ENCODE measurements at places on chromosomes 3 and 15.

GRCh38 chr3:110881069-110881468 is 190.5 kb upstream of the NECTIN3 start:
- DNase-seq = no peak

- DNase-seq = no peak
These were observed 56.2 kb upstream of the TSEN2 start for GRCh38 chr3:12428126-12428525.

DNA sequence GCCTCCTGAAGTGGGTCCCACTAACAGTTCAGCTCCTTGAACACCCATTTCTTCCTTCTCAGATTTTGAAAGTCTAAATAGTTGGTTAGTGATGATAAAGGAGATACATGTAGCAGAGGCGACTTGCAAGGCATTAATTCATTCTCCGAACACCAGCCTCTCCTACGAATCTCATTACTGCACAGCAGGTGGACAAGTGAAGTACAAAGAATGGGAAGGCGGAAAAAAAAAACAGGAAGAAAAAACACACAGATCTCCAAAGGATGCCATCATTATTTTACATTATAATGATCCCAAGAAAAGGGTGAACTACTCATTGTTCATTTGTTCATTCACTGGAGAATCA is 276.5 kb downstream of the MAGI1 start:
- DNase-seq = no peak

DNA sequence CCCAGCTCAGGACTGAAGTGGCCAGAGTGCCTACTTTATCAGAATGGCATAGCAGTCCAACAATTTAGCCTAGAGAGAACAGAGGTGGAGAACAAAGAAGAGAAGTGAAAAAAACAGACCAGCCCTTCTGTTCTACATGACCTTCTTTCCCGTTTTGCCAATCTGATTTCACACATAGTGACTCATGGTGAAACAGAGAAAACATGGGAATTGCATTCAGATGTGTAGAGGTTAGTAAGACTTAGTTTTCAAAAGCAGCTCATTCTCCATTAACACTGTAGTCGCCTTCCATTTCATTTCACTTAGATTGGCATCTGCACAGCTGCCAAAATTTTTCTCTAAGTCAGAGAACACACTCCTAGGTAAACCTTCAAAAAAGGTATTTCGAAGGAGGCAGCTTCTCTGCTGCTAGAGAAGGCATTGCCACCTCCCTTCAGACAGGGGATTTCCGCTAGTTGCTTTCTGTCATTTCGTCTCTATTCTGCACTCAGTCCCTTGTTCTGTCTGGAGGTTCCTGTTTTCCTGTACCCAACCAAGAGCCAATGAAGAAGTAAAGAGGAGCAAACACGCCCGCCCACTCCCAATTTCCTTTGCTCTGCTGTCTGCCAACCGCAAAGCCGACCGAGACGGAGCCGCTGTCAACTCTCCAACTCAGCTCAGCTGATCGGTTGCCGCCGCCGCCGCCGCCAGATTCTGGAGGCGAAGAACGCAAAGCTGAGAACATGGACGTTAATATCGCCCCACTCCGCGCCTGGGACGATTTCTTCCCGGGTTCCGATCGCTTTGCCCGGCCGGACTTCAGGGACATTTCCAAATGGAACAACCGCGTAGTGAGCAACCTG is at the start of gene ARL6IP5:
ARL6IP5 (plus strand) TSS at position 612 of the 842 bp plus-strand sequence; CDS start at position 723, 111 bp downstream.
- DNase-seq = peak; percentile 75

DNA sequence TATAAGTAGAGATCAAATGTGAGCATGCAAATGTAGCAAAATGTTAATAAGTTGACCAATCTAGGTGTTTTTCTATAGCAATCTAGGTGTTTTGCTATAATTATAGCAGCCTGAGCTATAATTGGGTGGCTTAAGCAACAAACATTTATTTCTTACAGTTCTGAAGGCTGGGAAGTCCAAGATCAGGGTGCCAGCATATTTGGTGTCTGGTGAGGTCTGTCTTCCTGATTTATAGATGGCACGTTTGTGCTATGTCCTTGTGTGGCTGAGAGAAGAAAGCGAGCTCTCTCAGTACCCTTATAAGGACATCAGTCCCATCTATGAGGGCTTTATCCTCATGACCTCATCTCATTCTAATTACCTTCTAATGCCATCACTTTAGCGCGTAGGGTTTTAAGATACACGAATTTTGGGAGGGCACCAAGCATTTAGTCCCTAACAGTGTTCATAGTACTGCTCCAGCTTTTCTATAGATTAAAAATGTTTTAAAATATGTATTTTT is 171.1 kb downstream of the GHSR start:
- DNase-seq = no peak

GRCh38 chr3:195550723-195551122 is 7.6 kb upstream of the PPP1R2 start:
- no peak for DNase-seq

DNA sequence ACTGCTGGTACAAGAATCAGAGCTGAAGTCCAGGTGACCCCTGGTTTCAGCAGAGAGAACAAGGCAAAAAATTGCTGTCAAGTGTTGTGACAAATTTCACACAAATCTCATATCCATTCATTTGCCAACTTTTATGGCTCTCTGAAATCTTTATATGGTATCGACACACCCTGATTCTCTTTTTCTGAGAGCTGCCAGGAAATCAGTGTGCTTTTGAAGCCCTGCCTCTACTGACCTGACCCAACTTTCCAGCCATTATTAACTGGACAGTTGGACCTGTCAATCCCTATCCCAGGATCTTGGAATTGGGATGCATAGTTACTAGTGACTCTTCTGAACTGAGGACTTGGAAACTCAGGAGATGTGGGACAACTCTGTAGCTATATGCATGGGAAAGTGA is 288.2 kb upstream of the GADL1 start:
- no peak for DNase-seq

GRCh38 chr15:37041042-37041441 is 59.3 kb downstream of the MEIS2 start:
- DNase-seq = no peak

Measured in stimulated activated CD8-positive, alpha-beta memory T cell treated with anti-CD3 and anti-CD28 coated beads, Interleukin-2, amount 100 ng/mL, for 1 hour (primary cell).